ENCODE measurements at places on chromosomes 5 and 9.

GRCh38 chr9:108109927-108110690, 620.5 kb upstream of the KLF4 start:
- no peak for DNase-seq

DNA sequence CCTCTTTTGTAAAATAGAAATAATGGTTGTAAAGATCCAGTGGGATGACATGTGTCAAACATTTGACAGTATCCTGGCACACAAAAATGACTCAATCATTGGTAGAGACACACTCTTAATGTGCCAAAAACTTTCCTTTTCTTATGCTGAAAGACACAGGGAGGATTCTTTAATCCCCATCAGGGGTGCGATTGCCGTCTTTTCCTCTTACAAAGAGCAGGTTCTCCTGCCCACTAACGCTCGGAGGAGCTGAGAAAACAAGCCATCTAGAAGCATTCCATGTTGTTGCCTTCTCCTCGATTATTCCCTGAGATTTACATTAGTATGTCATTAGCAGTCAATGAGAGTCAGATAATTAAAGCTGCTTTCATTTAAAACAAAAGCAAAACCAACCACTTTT, 342.6 kb upstream of the CCNH start:
- DNase-seq, result no peak

- no peak for DNase-seq
Observed at GRCh38 chr9:125743682-125744428, 3.3 kb upstream of the PBX3 start.

DNA sequence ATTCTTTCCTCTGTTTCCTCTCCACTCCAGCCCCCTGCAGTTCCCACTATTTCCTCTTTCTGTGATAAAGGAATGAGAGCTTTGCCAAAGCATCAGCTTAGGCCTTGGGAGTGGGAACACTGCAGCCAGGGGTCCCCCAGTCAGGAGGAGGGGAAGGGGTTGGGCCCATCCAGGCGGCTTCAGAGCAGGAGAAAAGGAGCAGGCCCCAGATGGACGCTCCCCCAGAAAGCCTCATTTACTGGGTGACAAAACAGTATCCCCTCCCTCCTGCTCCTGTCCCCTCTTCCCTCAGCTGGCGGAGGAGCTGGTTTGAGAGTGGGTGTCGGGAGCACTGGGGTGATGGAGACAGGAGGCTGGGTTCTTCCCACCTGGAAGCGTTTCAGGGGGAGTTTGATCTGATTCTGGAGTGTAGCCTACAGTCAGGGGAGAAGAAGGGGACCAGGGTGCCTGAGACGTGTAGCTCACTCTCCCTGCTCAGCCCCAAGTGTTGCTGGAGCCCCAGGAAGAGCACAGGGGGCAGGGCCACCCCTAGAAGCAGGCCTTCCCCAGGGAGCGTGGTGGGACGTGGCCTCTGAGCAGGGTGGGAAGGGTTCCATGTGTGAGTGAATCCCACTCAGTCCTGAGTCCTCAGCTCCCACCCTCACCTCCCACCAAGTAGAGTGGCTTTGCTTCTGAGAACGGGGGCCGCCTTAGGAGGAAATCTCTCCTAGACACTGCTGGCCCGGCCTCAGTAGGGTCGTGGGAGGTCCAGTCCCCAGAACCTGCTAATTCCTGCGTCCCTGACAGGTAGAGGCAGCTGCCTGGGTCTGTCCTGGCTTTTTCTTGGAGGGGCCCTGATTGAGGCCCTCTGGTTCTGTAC, 173.1 kb downstream of the CACNA1B start:
- no peak for DNase-seq

GRCh38 chr5:8399471-8399870, 530.5 kb downstream of the MTRR start:
- no peak for DNase-seq

GRCh38 chr9:79222483-79222882, 349.3 kb upstream of the TLE4 start:
- no peak for DNase-seq

- no peak for DNase-seq
Observed at GRCh38 chr9:131494296-131494870, 8.3 kb upstream of the POMT1 start.

Measured in RKO (cell line).